ENCODE measurements at places on chromosomes 6 and 20.

GRCh38 chr6:101650402-101651100 is 257.0 kb downstream of the GRIK2 start:
- peak; percentile 20 for DNase-seq

DNA sequence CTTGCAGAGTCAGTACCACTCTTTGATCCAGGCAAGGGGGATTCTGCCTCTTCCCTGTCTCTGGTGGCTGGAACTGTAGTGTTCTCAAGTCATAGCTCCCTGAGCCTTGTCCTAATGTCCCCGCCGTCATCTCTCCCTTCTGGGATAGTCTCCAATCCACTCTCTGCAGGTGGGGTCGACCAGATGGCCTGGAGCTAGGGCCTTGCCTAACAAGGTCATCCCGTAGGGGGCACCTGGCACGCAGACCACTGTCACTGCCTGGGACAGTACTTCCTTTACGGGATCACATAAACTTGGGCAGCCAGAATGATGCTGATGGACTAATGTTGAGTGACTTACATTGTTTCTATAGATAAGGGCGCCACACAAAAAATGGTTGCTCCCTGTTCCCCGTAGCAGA is 118.9 kb upstream of the SLC22A23 start:
- no peak for DNase-seq

GRCh38 chr20:15832512-15832911 is 740.7 kb downstream of the KIF16B start:
- no peak for DNase-seq

DNA sequence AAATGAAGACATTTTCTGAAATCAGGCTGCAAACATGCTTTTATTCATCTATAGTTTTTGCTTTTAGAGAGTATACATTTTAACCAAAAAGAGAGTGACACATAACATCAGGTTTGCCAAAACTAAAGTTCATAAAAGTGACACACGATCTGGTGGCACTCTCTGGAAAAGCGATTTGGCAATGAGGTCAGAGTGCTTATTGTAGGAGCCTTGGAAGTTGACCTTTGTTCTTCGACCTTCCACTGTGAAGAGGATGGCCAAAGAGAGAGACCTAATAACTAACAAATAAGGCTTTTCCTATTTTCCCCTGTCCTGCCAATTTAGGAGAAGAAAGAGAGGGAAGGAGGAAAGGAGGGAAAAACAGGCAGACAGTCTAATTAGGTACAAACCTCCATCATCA is 230.1 kb downstream of the SIM1 start:
- no peak for DNase-seq

DNA sequence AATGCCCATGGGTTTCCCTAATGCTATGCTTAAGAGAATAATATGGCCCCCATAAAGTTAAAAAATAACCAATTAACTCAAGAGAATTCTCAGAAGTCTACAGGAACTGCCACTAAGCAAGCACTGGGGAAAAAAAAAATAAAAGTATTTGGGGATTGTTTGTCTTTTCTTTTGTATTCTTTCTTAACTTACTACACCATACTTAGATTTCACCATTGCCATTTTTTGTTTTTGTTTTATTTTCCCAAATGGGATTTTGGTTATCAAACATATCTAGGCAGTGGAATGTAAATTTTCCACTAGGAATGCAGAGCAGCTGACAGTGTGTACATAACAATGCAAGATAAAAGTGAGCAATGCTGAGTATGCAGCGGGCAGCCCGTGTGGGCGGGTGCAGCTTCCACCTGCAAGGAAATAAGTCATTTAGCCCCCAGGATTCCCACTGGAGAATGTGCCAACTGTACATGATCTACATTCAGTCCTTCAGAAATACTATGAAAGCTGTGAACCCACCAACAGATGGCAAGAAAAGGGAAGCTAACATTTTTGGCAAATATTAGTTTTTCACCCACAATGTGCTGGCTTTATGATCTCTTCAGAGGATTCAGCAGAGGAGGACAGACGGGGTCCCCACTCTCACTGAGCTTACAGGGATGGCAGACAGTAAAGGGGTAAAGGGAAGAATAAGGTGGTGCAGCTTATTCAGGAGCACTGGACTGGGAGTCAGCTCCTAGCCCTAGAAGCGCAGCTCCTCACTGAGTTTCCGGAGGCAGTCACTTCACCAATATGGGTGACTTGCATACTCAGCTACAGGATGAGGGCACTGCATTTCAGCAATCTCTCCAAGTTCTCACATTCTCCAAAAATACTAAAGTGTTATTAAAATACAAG is 44.4 kb downstream of the DCDC2 start:
- peak; percentile 44 for DNase-seq

DNA sequence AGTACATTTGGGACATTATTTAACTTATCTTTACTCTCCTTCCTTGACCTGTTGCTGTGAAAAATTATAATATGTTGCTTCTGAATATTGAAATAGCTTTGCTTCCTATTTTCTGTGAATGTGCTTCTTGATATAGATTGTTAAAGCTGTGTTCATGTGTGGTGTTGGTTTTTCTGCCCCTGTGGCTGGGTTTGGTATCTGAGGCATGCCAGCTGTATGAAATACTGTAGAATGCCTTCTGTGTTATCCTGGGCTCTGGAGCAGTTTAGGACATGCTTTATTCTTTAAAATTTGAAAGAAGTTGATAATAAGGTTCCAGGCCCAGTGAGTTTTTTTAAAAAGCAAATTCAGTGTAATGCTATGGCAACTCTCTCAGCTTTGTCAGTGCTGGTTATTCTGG is 71.7 kb downstream of the HIVEP1 start:
- DNase-seq = no peak

DNA sequence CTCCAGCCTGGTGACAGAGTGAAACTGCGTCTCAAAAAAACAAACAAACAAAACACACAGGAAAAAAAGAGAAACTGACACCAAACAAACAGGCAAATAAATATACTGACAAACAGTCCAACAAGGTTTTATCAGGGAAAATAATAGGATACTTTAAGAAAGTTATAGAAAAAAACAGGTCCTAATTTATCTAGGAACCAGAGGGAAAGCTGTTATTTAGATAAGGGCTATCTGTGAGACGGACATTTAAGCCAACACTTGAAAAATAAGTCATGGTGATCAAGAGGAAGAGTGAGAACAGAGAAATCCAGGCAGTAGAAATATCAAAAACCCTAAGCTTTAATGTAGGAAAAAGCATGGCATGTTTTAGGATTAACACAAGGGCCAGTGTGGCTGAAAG is 68.9 kb downstream of the FAM217A start:
- DNase-seq = no peak

- DNase-seq = no peak
These were observed 68.1 kb downstream of the TRERF1 start for GRCh38 chr6:42383421-42384205.

GRCh38 chr20:63017826-63018411 is 11.2 kb upstream of the BHLHE23 start:
- DNase-seq = no peak

DNA sequence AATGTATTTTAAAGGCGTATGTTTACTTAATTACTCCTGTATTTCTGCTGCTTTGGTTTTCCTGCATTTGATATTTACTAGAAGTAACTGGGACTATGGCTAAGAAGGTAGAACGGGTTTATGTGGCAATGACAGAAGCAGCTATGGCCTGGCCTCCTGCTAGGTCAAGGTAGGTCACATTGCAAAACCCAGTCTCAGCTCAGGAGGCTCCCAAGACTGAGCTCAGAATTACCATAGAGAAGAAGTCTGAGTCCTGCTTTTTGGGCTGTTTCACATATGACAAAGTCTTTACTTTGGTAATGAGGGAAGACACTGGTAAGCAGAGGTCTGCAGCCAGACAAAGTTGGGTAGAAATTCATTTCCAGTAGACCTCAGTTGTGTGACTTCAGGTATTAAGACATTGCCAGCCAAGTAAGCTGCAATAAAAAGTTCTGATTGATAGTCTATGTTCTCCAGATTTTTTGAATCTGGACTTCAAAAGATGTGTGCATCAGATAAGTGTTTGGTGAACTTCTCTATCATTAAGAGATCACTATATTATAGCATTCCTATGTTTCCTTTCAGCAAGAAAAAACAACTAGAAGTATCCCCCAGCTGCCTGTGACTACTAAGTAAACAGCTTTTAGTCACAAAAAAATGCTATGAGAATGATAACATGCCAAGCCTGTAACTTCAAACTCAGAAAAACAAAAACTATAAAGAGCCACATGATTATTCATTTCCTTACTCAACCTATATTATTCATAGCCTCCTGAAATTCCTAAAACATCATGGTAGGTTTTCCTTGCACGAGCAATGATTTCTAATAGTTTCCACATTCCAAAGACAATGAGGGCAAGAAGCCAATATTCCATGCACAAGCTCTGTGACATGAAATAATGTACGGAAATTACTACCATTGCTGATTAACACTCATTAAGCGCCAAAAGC is 312.3 kb downstream of the HAO1 start:
- no peak for DNase-seq

DNA sequence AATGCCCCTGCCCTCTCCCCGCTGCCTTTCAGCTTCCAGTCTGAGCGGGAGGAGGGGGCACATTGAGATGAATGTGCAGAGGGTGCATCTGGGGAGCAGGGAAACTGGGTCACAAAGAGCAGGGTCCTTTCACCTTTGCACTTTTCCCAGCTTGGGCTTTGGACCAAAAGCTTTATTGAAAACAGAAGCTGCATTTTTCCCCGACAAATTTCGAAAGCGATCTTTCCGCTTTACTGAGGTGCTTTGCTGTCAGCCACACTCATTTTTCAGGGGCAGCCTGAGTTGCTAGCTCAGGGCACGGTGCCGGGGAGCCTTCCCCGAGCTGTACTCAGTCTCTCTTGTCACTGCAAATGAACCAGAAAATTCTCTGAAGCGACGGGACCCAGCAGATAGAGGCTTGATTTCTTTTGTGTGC is 283.7 kb upstream of the SOX4 start:
- no peak for DNase-seq

All from iPS-NIHi11 (cell line).